ENCODE measurements at places on chromosomes 2 and 18. TPM values are rescaled to one million over a fixed set of nuclear protein-coding genes. Genes with fewer than 3 reads are reported as not detected.

The FOXI3 gene
- total RNA-seq: not detected

The ANO7 gene
- 0.30 TPM for total RNA-seq

The MYOM1 gene
- 0.15 TPM for total RNA-seq

The WDR12 gene
- total RNA-seq: 12.9 TPM

The LIMS4 gene
- not detected for total RNA-seq

The UPP2 gene
- not detected for total RNA-seq

The SLC1A4 gene
- 13.4 TPM for total RNA-seq

The ATP6V1C2 gene
- total RNA-seq: not detected

The TRABD2A gene
- 6.8 TPM for total RNA-seq

The MSTN gene
- under 0.01 TPM for total RNA-seq

The IL1R2 gene
- 0.50 TPM for total RNA-seq

The RFTN2 gene
- 3.7 TPM for total RNA-seq

The ARMC9 gene
- 12.3 TPM for total RNA-seq

The KIAA2012 gene
- total RNA-seq: not detected

The NEB gene
- total RNA-seq: 0.17 TPM

The FNDC4 gene
- total RNA-seq: 9.8 TPM

The PRKAG3 gene
- total RNA-seq: not detected

The KIAA1328 gene
- total RNA-seq: 3.1 TPM

The FBLN7 gene
- 1.0 TPM for total RNA-seq

The OR6B2 gene
- total RNA-seq: not detected

The SCYGR4 gene
- total RNA-seq: not detected

The NETO1 gene
- 0.74 TPM for total RNA-seq

The LHCGR gene
- total RNA-seq: not detected

The ABCG8 gene
- not detected for total RNA-seq

The SLC4A5 gene
- under 0.01 TPM for total RNA-seq

The LRRTM1 gene
- not detected for total RNA-seq

The C1GALT1C1L gene
- 1.0 TPM for total RNA-seq

The MATN3 gene
- 3.9 TPM for total RNA-seq

The MXD1 gene
- total RNA-seq: 1.3 TPM

The SPC25 gene
- 12.9 TPM for total RNA-seq

The HNMT gene
- 26.5 TPM for total RNA-seq

The SKOR2 gene
- not detected for total RNA-seq

The PDE11A gene
- not detected for total RNA-seq

The CNRIP1 gene
- 62.9 TPM for total RNA-seq

The ADCYAP1 gene
- not detected for total RNA-seq

The TMEM163 gene
- total RNA-seq: not detected

The GLI2 gene
- total RNA-seq: 6.2 TPM

The TTN gene
- under 0.01 TPM for total RNA-seq

The DSC2 gene
- not detected for total RNA-seq

The CDH19 gene
- total RNA-seq: not detected

The CYP20A1 gene
- 12.8 TPM for total RNA-seq

The RAB12 gene
- 32.9 TPM for total RNA-seq

The AGXT gene
- total RNA-seq: not detected
